ENCODE measurements at places on chromosomes 4 and X.
A peak's percentile ranks its signal among the peaks of the same experiment; 100 is the strongest.

DNA sequence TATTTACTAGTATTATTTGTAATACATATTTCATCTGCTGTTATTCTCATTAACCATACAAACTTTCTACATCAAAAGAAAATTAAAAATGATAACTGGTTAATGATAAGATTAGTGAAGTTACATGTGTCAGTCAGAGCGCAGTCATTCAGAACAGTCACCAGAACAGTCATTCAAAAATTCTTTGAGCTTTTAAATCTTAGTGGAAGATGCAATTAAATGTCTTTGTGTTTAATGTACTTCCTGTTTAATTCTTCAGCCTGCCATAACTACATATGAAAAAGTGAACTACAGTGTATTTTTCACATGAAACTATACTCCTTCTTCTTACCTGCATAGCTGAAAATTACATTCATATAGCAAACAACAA lies 179.7 kb upstream of the NDST4 start:
- no peak for DNase-seq

- peak; percentile 71 for DNase-seq
These were observed 6.9 kb downstream of the LSM6 start for GRCh38 chr4:146182443-146182842.

GRCh38 chr4:121108557-121108956 lies 36.2 kb upstream of the NDNF start:
- DNase-seq, result peak; percentile 70

DNA sequence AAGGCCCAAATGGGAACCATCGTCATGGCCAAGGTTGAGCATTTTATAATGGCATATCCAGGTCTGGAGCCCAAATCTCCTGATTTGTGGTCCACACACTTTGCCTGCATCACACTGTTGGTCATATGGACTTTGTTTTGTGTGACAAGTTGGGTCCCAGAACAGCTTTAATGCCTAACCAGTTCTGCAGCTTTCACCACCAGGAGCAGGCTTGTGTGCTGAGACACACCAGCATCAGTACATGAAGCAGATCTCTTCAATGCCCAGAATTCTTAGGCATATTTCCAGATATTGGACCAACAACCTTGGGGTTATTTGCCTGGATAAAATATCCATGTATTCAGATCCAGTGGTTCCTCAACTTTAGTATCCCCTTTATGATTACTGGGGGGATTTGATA lies 371.3 kb downstream of the FBXW7 start:
- DNase-seq, result peak; percentile 67

DNA sequence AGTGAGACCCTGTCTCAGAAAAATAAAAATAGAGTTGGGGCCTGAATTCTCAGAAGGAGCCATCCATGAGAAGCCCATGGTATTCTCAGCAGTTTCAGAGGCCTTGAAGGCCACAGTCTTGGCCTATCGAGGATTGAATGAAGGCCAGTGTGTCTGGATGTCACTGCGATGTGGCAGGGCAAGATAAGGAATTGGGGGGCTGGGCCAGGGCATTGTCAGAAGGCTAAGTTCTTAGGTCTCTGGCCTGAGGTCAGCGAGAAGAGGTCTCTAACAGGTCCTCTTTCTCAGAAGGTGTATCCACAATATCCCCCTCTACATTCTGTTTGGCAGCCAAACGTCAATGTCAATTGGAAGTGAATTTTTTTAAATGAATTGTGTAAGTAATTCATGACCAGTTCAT lies 5.7 kb downstream of the ZNF275 start:
- no peak for DNase-seq

GRCh38 chr4:57490520-57491255 lies 380.5 kb upstream of the IGFBP7 start:
- no peak for DNase-seq

DNA sequence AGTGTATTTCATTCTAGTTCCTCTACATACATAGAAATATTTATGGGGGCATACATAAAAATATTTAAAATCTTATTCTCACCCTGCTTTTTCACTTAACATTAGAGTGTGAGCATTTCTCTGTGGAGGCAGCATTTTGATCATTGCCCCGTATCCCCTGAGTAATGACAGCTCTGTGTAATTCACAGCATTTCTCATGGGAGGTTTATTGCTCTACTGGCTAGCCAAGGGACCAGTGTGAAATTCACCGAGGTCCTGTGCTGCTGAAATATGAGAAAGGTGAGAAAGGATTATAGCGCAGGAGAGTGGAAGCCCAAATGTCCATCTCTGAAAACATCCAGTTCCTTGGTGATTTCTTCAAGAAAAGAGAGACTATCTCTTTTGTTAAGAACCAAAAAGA lies 22.9 kb downstream of the PDGFC start:
- DNase-seq, result no peak

DNA sequence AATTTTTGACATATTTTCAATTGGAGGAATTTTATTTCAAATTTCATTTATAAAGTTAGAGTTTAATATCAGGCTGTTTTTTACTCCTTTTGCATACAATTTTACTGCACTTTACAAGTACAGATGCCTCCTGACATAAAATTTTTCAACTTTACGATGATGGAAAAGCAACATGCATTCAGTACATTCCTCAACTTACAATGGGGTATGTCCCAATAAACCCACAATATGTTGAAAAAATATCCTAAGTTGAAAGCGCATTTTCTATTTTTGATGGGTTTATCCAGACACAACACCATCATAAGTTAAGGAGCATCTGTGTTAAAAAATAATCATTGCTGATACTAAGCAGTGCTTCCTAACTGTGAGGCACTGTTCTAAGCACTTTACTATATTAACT lies 4.3 kb downstream of the KLHL5 start:
- no peak for DNase-seq

- no peak for DNase-seq
These were observed 5.3 kb upstream of the SUPT20HL1 start for GRCh38 chrX:24355095-24355494.

- no peak for DNase-seq
These were observed 246.2 kb upstream of the PITX2 start for GRCh38 chr4:110869114-110869513.

- DNase-seq, result no peak
These were observed 11.9 kb downstream of the WDR17 start for GRCh38 chr4:176077561-176077960.

DNA sequence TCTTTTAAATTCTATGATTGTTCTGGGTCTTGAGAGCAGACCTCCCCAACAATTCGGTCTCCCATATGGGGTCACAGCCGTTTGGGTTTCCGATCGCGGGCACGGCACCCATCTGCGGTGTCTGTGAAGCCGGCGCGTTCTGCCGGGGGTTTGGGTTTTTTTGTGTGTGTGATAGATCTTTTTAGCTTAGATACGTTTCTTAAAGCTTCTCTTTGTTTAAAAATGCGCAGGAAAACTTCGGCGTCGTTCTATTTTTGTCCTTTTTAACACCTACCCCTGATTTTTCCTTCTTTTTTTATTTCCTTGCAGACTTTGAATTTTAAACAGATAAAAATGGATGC lies 34.2 kb downstream of the TBC1D14 start:
- no peak for DNase-seq

DNA sequence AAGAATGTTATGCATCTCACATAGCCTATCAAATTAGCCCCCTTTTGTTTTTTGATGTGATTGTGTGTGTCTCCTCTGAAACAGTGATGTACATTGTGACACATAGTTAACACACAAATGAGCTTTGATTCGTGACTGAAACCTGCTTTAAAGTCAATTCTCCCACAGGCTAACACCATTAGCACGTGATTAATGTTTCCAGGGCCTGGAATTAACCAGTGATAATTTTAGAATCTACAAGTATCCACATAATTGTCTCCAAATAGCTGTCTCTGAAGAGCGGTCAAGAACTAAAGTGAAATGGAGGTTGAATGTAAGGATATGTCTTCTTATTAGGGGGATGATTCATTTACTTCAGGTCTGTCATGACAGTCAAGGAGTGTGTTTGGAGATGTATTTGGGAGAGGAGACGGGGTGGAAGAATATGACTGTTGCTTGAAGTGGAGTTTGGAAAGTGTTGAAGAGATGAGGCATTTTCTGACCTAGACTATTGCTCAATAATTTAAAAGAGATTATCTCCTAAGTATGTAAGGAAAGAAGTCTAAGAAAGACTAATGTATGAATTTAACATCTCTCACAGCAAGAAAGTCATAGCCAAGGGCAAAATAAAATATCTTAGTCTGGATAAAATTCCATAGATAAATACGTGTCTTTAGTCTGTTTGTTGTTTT lies 13.7 kb upstream of the RASGEF1B start:
- DNase-seq, result no peak
